ENCODE measurements at places on chromosomes 2 and 18. TPM values are rescaled to one million over a fixed set of nuclear protein-coding genes. Genes with fewer than 3 reads are reported as not detected.

GRCh38 chr2:162277381-162277780 lies 34.1 kb upstream of the FAP start:
- DNase-seq = no peak

DNA sequence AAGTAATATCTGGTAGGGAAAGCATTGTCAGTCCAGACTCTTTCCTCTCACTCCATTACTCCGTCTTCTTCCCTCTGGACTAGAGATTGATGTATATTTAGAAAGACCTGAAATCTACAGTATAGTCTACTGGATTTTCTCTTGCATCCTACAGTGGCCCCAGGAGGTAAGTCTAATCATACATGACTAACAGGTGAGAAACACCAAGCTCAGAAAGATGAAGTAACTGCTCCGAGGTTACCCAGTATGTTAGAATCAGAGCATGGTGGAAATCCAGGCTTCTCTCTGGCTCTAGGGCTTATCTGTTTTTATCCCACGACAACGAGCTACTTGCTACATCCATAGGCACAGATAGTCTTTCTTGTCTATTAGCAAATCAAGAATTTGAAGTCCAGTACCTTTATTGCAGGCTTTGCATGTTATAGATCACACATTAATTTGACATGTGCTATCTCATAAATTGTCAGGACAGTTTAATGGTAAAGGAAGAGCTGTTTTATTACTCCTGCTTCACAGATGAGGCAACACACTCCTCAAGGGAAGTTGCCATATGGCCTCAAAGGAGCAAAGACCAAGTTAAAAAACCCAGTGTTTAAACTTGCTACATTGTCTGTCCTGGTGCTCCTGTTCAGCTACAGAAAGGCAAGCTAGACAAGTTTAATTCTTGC lies 484.3 kb downstream of the THSD7B start:
- no peak for DNase-seq

The TYMS gene
- 11.3 TPM for total RNA-seq

The CPS1 gene
- total RNA-seq = 8.8 TPM

The KCNS3 gene
- total RNA-seq = 20.1 TPM
